ENCODE measurements at places on chromosomes 7 and 10. TPM values are rescaled to one million over a fixed set of nuclear protein-coding genes. Genes with fewer than 3 reads are reported as not detected.

UNCX gene
- total RNA-seq = 106 TPM

MYL10 gene
- total RNA-seq = not detected

DNA sequence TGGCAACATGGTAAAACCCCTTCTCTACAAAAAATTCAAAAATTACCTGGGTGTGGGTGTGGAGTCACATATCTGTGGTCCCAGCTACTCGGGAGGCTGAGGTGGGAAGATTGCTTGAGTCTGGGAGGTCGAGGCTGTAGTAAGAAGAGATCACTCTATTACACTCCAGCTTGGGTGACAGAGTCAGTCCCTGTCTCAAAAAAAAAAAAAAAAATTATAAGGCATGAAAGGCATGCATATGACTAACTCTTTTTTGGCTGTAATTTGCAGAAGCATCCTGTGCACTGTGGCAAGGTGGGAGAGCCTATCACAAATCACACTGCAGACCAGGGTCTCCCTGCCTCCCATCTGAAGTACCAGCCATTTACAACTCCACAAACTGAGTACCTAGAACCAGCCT lies 14.1 kb upstream of the MYPN start:
- no peak overlapping the region for H3K4me3 ChIP-seq
- H3K27ac ChIP-seq = no peak overlapping the region
- DNase-seq = no peak
- no peaks in the 10 kb centered on the region for H3K36me3 ChIP-seq

GRCh38 chr7:36966039-36966438 lies 241.7 kb upstream of the AOAH start:
- no peak overlapping the region for H3K4me3 ChIP-seq
- H3K4me1 ChIP-seq = peaks cover 13% of the 10 kb centered on the region
- no peaks in the 10 kb centered on the region for H3K36me3 ChIP-seq
- H3K27ac ChIP-seq = no peak overlapping the region
- no peak for DNase-seq
